ENCODE measurements at places on chromosomes 12 and 14.

GRCh38 chr14:77498984-77499527 is 440 bp upstream of the ISM2 start:
- DNase-seq, result peak; percentile 27

DNA sequence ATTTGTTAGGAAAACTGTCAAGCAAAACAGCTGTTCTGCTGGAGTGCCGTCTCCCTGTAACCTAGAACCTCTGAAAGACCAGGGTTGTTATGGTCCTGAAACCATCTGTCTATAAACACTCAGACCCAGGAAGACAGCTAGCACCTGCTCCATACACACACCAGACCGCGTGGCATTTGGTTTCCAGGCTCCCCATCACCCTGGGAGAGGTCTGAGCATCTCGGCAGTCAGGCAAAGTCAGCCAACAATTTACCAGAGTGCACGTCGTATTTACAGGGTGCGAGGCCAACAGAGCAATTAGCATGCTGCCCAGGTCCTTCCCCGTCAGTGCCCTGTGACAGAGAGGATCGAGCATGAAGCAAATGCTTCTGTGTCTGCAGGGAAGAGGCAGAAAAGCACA is 272.5 kb downstream of the SLC15A4 start:
- DNase-seq, result no peak

DNA sequence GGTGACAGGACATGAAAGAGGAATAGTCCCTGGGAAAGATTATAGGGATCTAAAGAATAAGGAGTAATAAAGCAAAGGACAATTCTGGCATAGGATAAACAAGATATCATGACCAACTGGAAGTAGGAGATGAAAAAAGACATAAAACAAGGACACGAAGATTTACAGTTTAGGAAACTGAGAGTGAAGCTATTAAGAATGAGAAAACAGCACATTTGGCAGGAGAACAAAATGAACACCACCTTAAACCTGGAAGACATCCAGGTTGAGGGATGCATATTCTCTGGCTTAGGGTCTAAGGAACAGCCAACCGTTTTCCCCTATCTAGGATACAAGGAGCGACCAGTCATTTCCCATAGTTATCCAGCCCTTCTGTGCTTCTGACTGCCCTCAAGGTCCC is 1.9 kb downstream of the TRIP11 start:
- no peak for DNase-seq

GRCh38 chr12:23228101-23228500 is 603.1 kb downstream of the ETNK1 start:
- DNase-seq, result no peak

DNA sequence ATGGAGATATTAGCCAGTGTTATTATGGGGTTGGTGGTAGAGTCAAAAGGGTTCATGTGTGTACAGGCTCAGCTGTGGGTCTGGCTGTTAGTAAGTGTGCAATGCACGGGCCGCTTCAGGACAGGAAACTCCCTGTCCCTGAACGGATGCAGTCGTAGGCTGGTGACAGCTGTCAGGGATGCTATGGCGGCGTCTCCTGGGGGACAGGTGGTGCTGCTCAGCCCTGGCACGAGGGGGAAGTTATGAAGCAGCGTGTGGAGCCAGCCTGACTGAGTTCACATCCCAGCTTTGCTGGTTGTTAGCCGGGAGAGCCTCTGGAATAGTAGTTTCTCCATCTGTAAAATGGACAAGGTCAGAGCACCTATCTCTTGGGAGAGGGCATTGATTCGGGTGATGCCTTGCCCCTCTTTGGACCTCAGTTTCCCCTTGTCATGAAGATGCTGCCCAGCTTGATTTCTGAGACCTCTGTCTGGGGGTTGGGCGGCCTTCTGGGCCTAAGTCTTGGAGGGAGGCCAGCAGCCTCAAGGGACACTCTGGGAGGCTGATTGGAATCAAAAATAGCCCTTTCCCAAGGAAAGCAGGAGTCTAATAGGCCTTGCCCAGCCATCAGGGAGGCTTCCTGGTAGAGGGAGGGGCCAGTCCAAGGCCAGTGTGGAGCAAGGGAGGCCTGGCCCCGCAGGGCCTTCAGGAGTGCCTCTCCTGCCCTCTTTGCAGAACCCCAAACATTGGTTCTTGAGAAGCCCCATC is 7.1 kb downstream of the ASB2 start:
- DNase-seq, result no peak

DNA sequence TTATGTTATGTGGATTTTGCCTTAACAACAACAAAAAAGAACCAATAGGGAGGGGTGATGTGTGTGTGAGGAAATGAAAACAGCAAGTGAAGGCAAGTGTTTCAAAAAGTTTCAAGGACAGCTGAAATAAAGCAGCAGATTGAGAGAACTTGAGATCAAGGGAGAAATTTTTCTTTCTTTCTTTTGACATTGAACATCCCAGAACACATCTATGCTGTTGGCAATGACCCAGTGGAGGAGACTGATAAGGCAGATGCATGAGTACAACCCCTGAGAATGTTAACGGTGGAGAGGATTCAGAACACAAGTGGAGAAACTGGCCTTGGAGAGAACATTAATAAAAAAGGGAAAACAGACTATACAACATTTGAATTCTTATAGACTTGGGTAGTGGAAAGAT is 2.9 kb downstream of the LLPH start:
- no peak for DNase-seq

DNA sequence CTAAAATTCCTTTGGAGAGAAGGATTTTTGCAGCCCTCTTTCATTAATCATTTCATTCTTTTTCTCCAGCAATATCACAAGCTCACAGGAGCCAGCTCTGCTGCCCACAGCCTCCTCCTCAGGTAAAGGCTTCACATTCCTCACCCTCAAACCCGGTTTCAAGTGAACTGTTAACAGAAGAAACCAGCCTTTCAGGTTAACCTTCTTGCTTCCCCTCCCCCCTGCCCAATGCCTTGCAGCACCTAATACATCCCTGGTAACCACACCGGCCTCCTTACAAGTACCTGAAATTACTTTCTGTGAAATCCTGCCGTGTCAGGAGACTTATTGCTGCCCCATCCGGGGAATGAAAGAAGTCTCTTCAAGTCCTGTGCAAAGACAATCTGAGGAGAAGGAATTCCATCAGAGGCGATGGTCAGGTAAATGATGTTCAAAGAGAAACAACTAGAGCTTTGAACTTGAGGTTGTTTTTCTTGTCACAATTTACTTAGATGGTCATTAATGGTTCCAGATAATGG is 111.2 kb downstream of the MYRFL start:
- no peak for DNase-seq

DNA sequence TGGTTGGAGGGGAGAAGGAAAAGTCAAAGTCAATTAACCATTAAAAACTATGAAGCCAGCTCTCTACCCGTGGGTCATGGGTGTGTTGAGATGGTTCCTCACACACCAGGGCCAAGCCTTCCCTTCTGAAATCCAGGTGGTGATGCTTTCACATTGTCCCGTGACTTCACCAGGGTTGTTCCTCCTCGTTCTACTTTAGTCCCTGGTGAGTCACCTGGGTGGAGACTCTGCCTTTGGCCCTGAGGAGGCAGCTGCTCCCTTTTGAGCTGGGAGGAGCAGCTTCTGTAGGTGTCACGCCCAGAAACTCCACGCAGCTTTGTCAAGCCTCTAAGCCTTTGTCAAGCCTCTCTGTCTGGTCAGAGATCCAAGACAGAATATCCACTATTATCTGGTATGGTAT is 348.3 kb downstream of the BMP4 start:
- DNase-seq, result no peak

DNA sequence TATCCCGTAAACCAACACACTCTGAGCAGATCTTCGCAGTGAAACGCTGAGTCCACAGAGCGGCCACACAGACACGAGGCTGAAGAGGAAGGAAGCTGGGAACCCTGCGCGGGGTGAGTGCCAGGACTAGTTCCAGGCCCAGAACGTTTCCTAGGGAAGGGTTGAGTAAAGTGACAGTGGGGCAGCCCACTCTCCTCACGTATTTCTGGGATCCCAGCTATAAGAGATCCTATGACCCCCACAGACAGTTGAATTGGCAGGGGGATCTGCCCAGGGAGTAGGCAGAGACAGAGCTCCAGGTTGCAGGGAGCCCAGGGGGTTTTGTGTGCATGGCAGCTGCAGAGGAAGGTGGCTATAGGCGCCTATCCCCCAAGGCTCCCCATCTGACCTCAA is 51.1 kb downstream of the GTF2A1 start:
- DNase-seq, result no peak

GRCh38 chr12:49037111-49037946 is 18.8 kb upstream of the PRKAG1 start:
- no peak for DNase-seq

GRCh38 chr14:21083565-21084325 is 13.6 kb downstream of the ARHGEF40 start:
- DNase-seq, result no peak

- no peak for DNase-seq
Observed at GRCh38 chr14:27739657-27740156, 1026.9 kb upstream of the FOXG1 start.

DNA sequence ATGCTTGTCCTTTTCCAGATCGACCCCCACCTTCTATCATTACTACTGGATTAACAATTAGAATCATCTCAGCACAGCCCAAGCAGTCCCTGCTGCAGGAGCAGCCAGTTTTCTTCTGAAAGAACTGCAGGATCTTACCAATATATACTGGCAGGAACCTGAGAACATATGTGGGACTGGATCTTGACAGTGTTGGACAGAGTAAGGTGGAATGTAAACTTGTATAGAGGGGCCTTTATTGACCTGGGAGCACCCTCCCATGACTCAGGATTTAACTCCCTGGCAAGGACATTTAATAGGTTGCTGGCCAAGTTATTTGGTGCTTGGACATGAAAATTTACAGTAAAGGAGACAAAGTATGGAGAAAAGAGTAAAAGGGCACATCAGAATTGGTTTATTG is 66.2 kb upstream of the TMX1 start:
- no peak for DNase-seq

- DNase-seq, result no peak
Observed at GRCh38 chr14:24695265-24696241, 61.6 kb upstream of the GZMB start.

DNA sequence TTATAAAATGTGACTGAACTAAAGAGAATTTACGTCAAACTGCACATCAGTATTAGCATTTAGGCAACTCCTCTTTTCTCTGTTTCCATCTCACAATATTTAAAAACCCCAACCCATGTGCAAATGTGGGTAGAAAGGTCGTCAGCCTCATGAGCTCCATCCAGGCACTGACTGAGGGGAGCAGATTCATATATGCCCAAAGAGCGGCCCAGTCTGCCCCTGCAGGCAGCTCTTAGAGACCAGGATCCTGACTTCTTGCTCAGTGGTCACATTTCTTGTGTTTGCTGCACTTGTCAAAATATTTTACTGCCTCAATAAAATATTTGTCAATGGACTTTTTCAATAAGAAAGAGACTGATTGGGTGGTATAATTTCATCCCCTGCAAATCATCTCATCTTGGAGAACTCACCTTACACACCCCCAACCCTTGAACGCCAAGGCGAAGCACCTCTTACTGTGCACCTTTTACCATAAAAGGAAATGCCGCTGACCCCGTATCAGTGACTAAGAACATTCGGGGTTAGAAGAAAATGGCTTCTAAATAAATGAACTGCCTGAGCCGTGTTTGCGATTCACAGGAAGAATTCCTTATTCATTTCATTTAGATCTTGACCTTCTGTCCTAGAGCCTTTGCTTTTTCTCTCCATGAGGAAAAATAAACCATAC is 418.8 kb downstream of the BCL11B start:
- DNase-seq, result no peak

- DNase-seq, result no peak
Observed at GRCh38 chr12:69464428-69464827, 5.8 kb upstream of the FRS2 start.

DNA sequence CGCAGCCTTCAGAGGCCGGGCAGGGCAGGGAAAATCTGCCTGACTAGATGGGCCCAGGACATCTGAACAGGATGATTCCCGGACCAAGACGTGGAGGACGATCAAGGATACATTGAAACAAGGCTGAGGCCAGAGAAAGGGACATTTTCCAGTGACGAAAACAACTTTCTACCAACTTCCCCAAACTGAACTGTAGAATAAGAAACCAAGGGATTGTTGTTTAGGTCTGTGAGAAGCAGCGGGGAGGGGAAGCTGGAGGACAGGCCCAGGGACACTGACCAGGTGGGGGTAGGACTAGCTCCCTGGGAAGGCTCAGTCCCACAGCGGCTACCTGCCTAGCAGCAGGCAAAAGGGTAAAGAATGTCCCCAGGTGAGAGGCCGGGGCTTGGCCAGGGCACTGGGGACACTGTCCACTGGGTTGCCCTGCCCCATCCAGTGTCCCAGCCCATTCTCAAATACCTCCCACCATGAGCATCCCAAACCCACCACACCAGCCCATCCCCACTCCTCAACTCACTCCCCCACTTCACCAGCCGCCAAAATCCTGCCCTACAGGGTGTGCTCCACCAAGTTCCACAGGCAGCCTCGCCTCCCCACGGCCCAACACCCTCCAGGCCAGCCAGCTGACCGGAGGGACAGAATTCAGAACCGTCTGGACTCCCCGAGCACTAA is 995 bp downstream of the TNFRSF1A start:
- DNase-seq, result no peak

- DNase-seq, result no peak
Observed at GRCh38 chr12:68234140-68234539, 8.5 kb upstream of the IL26 start.

DNA sequence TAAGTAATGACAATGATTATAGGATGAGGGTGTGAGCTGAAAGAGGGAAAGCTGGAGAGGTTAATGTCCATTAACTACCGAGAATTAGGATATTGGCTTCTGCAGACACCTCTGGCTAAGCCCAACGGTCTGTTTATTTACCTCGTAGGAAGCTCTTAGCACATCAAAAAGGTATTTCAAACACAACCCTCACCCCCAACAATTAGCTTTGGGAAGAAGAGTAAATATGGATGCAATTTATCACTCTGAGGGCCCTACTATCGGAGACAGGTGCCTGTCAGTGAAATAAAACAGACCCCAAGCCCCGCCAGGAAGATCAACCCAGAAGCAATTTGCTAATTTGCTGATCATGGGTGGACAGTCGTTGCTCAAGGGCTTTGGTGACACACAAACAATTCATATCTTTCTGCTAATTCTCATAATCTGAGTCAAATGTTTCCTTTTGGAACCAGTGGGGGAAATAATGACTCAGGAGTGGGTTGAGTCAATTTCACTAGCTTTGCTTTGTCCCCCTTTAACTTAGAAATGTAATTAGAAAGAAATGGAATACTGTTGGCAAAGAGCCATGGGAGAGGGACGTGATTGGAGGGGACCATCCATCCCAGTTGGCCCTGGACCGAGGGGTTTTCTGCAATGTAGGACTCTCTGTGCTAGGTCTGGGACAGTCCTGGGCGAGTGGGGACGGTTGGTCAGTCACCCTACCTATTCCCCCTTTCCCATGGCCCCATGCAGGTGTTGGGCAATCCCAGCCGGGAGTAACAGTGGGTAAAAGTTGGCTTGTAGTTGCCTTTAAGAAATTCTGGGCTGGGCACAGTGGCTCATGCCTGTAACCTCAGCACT is 99.1 kb upstream of the MED13L start:
- no peak for DNase-seq
